ENCODE measurements at places on chromosomes 4 and X.
A peak's percentile ranks its signal among the peaks of the same experiment; 100 is the strongest.

GRCh38 chr4:173057901-173058300 is 110.7 kb upstream of the GALNT7 start:
- no peak for DNase-seq

GRCh38 chrX:136747003-136747986 is 33.4 kb downstream of the ARHGEF6 start:
- peak; percentile 17 for DNase-seq

- no peak for DNase-seq
Observed at GRCh38 chr4:2070421-2071251, 11.5 kb downstream of the NAT8L start.

GRCh38 chr4:78880874-78881492 is 58.3 kb downstream of the PAQR3 start:
- DNase-seq = no peak

- DNase-seq = no peak
Observed at GRCh38 chr4:166493924-166494345, 620.9 kb downstream of the TLL1 start.

DNA sequence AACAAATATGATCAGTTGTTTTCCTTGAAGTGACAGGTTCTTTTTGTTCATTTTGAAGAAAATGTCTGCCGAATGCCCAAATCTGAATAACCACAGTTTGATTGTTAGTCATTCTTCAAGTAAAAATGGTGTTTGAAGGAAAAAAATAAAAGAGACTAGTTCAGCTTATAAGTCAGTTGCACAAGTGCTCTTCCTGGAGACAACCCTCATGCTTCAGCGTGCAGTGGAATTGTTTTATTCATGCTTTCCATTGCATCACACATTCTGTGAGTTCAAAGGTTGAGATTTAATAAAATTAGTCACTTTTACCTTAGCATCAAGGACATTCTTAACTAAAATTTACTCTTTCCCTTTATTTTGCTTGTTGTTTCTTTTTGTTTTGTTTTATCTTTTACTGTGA is 404.9 kb downstream of the ZNF674 start:
- no peak for DNase-seq

- DNase-seq = no peak
Observed at GRCh38 chr4:89549907-89550306, 242.3 kb upstream of the GPRIN3 start.

GRCh38 chr4:159188646-159189045 is 85.8 kb downstream of the RAPGEF2 start:
- no peak for DNase-seq

DNA sequence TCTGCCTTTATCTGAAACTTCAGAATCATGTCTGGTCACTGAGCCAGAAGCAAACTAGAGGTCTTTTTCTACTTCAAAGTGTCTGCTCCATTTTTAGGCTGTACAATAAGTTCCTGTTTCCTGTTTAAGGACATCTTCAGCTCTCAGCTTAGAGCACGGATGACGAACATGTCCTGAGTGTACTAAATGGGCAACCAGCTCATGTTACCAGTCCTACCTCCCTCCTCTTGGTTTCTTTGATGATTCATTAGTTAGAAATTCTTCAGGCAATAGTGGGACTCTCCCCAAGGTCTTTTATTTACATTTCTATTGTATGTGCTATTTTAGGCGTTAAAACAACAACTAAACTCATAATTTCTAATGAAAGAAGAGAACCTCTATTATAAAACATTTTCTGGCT is 58.0 kb downstream of the ENPEP start:
- no peak for DNase-seq

DNA sequence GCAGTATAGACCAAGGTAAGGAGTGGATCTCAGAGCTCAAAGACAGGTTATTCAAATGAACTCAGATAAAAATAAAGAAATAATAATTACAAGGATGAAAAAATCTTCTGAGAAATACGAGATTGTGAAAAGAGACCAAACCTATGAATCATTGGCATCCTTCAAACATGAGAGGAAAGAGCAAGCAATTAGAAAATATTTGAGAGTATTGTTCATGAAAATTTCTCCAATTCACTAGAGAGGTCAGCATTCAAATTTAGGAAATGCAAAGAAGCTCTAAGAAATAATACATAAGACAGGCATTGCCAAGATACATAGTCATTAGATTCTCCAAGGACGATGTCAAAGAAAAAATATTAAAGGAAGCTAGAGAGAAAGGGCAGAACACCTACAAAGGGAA is 93.5 kb upstream of the GALNTL6 start:
- no peak for DNase-seq

- no peak for DNase-seq
Observed at GRCh38 chr4:176034936-176035335, 30.7 kb upstream of the WDR17 start.

Data from CD4-positive, alpha-beta T cell treated with Interferon gamma for 1 hour (primary cell).